AG09319 (cell line): ENCODE measurements at places on chromosomes 3 and 15.

- DNase-seq = no peak
Observed at GRCh38 chr3:184203526-184203925, 17.5 kb downstream of the ABCF3 start.

DNA sequence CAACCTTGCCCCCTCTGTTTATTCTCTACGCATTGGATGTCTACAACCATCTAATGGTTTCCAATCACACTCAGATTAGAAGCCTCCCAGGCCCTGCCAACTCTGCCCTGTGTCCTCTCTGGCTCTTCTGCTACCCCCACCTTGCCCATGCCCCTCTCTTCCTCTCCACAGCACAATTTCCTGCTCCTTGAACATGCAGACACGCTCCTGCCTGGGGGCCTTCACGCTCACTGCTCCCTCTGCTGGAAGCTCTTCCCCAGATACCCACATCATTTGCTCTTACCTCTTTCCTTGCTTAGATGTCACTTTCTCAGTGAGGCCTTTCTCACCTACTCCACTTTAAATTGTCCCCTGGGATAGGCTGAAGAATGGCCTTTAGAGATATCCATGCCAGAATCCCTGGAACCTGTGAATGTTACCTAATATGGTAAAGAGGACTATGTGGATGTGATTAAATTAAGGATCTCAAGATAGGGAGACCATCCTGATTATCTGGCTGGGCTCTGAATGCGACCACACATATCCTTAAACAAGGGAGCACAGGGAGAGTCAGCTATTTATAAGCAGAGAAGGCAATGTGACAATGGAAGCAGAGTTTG lies 9.9 kb downstream of the KY start:
- DNase-seq = no peak

DNA sequence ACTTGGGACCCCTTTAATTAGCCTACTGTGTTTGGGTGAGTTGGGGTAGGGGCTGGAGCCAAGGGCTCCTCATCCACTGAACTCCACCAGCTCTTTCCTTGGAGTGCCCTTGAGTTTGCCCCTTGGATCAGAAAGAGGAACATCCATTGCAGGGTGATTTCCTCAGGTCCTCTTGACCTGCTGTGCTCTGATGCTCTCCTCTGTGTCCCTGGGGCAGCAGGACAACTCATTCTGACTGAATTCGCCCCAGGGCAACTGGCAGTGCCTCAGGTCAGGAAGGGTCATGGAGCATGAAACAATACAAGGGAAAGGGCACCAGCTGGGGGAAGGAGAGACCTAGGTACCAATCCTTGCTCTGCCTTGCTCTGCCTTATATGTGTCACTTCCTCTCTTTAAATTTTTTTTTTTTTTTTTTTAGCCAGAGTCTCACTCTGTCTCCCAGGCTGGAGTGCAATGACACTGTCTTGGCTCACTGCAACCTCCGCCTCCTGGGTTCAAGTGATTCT lies 47.8 kb downstream of the BSN start:
- DNase-seq = no peak

DNA sequence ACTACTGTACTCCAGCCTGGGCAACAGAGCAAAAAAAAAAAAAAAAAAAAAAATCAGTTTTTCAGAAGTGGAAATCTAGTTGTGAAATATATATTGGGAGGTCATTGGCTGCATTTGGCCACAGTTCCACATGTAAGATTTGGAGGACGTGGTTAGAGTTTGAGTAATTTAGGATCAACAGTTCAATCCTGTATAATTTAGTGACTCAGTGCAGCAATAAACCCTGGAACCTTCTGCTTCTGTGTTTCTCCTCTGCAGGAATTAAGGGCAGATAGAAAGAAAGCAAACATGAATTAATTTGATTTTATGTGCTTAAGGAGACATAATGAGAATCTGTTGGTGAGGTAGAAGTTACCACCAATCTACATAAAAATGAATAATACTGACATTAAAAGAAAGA lies 347.0 kb downstream of the PTPRG start:
- no peak for DNase-seq

DNA sequence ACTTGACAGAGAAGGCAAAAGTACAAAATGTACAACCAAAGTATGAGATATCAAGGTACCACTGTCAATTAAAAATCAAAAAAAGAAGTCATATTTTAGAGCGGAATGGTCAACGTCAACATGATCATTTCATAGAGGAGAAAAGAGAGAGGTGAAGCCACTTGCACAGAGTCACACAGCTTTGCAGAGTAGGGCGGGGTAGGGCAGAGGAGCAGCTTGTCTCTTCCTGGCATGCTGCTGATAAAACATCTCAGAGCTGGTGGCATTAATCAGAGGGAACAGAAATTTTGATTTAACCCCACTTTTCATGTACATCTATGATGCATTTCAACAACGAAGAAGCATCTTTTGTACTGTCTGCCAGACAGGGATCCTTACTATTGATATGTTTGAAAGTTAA lies 5.2 kb upstream of the IGF1R start:
- DNase-seq = no peak

- no peak for DNase-seq
Observed at GRCh38 chr3:100216713-100217112, 44.1 kb upstream of the TBC1D23 start.

DNA sequence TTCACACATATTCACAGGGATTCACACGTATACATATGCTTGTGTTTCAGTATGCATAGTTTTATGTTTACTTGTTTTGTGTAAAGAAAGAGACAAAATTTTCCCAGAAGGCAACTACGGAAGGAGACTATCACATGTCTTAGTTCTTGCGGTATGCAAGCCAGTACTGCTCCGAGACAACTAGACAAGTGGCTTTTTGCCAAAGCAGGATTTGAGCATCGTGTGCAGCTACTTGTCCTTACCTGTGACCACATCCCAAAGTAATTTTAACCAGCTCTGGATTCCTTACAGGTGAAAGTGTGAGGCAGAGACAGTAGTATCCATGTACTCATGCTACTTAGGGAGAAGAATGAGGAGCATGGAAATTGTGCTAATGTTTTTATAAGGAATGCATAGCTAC lies 591.4 kb upstream of the NR2F2 start:
- DNase-seq = no peak
